ENCODE measurements at places on chromosomes 2 and 18.
A peak's percentile ranks its signal among the peaks of the same experiment; 100 is the strongest.

GRCh38 chr2:25201265-25201664 is 32.9 kb upstream of the POMC start:
- no peak for DNase-seq

DNA sequence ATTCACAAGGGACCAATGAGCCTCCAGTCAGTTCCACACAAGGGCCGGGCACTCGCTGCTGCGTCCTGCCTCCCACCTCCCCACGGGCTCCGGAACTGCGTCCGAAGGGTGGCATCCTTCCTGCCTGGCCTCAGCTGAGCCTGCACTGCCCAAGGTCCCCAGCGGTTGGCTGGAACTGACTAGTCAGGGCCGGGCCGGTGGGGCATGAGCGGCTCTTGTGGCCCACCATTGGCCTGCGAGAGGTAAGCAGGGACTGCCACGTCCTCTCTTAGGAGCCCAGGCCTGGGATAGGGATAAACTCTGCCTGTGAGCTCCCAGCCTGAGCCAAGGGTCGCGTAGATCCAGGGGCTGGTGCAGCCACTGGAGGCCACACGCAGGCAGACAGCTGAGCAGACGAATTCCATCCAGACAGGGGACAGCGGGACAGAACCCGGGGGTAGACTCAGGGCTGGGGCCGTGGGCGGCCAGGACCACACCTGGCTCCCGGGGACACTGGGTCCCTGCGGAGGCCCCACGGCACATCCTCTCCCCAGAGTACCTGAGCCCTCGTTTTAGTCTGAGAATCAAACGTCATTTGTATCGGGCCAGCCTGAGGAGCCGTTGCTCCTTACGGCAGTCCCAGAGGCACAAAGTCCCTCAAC is 148.4 kb downstream of the ZNF516 start:
- no peak for DNase-seq

DNA sequence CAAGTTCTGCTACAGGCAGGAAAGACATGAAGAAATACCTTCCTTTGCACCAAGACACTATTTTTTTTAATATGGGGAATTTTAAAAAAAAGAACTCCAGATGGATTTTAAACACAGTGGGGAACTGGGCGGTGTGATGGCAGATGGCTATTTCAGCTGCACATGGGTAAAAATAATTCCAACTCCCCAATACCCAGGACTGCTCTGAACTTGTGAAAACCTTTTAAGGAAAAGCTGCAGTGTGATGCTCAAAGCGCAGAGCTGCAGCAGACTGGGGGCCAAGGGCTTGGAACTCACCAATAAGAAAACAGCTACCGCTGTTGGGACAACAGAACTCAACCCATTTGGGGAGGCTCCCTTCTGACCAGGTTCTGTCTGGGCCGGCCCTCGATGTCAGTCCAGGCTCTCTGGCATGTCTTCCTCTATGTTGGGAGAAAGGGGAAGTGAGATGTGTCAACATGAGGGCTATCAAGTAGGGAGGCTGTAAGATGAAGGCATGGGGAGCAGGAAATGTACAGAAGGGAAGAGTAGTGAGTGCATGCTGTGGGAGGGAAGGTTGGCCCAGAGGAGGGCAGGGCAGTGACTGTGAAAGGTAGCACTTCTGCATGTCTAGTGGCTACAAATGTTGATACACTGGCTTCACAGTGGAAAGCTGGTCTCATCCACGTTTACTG is 64.0 kb upstream of the SLC14A2 start:
- no peak for DNase-seq

DNA sequence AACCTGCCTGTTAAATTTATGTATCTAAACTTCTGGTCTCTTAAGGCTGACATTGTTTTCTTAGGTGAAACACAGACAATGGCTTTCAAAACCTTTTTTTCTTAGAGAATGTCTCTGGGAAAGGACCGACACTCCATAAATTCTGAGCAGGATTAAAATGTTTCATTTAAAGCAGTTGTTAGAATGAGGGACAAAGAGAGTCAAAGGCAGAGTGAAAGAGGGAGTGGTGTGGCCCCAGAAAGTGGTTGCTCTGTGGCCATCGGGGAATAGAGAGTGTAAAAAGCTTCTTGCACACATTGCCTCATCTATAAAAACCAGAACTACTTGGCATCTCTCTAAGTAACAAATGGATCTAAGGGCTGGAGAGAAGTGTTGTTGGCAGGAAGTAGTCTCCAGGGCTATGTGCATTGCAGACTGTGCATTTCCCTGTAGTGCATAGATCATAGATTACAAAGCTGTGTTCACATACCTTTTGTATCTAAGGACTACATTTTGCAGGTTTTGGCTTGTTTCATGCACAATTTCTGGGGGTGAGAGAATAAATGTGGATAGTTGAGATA is 3.6 kb downstream of the RPRM start:
- no peak for DNase-seq

DNA sequence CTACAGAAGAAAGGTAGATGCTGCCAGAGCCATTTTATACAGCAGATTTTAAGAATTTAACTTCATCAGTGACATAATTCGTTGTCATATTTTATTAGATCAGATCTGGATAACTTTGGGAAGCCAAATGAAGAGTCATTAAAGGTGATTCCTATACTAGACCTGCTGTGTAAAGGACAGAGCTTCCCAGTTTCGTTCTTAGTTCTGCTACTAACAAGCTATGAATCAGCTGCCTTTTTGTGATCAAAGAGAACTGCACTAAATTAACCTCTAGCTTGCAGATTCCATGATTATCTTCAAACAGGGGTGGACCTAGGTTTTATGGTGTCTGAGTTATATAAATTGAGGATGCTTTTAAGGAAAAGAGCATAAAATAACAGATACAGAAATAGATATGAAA is 926.5 kb upstream of the ACVR2A start:
- DNase-seq = no peak

DNA sequence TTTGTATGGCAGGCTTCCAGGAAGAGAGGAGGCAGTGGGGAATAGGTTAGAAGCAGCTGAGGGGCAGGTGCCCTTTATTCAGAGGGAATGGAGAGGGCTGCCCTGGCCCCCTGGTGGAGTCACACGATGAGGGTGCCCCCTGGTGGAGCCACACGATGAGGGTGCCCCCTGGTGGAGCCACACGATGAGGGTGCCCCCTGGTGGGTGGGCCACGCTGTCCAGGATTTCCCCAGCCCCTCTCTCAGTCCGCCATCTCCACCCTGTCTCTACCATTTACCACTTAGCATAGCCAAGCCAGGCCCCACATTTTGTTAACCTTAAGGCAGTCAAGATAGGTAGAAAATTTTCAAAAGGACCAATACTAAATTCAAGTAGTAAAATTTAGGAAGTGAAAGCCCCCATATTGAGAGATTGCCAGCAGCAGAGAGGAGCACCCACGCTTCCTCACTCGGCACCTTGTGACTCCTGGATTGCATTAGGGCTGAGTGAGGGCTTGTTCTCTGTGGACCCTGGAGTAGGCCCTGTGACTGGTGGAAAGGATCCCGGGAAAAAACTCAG is 10.4 kb upstream of the FAM228A start:
- peak; percentile 32 for DNase-seq

DNA sequence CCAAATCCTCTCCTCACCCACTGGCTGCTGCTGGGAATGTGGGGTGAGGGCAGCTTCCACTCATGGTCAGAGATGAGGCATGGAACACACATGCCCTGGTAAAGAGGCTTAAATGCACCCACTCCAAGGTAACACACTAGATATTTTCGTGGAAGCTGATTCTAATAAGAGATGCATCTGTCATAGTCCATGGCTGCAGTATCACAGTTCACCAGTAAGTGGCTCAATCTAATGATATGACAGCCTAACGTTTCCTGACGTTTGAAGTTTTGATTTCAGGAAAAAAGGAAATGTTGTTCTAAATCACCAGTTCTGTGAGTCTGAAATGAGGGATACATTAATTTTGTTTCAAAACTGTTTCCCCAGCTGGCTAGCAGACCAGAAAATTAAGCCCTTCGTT is 38.2 kb downstream of the LCT start:
- no peak for DNase-seq

GRCh38 chr2:144333143-144333555 is 186.8 kb downstream of the ZEB2 start:
- DNase-seq = no peak

- no peak for DNase-seq
These were observed 20.6 kb downstream of the EHD3 start for GRCh38 chr2:31254237-31255203.

DNA sequence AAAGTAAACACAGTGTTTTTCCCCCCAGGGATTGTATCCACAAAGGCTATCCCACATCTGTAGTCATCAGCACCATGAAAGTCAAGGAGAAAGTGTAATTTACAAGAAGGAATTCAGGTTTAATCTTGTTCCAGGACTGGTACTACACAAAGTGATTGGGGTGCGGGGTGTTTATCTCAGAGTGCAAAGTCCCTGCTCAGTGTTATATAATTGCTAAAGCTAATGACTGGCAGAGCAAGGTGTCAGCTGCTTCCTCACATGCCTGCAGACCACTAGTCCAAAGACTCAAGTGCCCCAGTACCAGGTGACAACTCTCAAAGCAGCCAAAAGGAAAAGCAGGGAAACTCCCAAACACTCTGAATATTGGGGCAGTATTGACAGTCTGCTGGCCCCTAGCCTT is 40.4 kb upstream of the PDCL3 start:
- DNase-seq = no peak

DNA sequence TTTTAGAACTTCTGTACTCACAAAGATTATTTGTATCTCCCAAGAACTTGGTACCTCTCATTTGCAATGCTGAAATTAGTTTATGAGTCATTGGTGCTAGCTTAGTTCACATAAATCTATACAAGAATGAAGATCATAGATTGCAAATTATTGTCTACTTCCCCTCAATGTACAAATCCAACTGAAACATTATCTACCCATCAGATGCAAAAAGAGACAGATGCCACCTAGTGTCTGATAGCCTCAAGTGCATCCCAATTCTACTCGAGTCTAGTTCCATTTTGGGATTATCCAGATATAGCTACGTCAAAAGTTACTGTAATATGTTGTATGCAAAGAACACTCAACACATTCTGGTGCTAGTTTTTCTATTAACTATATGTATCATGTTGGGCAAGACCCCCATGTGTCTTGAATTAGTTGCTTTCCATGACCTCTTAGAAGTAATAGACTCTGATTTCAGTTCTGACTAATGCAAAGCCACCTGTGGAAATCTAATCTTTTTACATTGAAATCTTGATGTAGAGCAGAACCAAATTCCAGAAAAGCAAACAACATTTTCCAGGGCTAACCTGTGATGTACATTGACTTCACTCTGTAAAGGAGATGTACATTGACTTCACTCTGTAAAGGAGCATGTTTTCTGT is 210.0 kb downstream of the RBM43 start:
- peak; percentile 9 for DNase-seq

- no peak for DNase-seq
These were observed 57.7 kb downstream of the EIPR1 start for GRCh38 chr2:3319745-3320566.

DNA sequence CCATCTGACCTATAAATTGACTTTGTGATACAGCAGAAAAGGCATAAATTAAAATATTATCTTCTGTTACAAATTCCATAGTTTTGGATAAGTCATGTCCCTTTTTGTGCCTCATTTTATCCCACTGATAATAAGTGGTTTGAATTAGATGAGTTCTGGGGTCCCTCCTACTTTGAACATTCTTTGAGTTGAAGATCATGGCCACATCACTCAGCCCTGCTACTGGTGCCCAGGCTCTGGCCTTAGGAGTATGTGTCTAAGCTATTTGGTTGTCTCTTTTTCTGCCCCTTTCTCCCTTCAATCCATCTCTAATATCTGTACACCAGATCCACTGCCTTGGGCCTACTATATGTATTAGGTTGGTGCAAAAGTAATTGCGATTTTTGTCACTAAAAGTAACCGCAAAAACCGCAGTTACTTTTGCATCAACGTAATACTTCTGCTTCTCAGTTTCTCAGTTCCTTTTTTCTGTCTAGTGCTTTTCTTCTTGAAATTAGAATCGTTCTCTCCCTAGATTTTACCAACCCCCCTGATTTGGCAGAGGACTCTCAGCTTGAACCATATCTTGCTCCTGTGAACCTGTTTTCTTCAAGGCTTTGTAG is 362.5 kb upstream of the TNP1 start:
- DNase-seq = no peak

DNA sequence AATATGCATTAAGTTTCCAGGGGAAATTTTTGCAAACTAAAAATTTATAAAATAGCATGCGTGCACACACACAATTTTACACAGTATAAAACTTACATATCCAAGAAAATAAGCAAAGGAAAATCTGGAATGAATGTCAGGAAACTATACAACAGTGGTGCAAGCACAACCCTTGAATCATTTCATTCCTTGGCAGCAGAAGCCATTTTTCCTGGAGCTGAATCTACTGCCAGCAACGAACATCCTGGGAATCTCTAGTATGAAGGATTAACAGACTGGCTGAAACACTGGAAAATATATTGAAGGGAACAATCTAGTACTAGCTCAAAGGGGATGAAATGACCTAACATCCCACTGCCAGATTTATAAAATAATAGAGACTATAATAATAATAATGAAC is 235.3 kb downstream of the DYM start:
- no peak for DNase-seq

- DNase-seq = no peak
These were observed 1.3 kb upstream of the LYPD6 start for GRCh38 chr2:149329068-149329467.

GRCh38 chr2:65742977-65743376 is 310.6 kb upstream of the SPRED2 start:
- no peak for DNase-seq

- DNase-seq = no peak
These were observed 715 bp upstream of the CFAP36 start for GRCh38 chr2:55518841-55519165.

DNA sequence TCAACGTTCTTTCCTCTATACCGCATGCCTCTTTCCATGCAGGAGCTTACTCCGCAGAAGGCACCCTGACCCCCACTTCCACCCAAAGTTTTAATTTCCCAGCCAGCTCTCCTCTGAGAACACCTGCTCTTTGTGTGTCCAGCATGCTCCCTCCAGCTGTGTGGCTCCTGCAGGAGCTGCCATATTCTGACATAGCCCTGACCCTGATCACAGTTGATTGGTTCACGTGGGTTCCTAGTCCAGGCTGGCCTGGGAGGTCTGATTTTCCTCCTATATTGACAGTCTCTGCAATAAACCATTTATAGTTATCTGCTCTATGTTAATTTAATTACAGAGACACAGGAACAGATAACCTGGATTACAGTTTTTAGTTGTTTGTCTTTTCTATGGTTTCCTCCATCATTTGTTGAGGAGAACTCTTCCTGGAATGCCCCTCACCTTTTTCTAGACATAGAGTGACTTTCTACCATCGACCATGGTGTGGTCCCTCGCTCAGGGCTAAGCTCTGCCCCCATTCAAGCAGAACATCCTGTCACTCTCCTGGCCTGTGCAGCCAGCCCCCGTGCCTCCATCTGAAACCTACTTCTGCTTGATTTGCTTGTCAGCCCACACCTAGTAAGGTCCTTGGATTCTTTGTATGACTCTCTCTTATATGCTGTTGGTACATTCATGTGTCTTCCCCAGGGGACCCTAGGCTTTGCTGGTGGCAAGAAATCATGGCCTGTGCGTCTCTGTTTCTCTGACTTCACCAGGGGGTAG is 231.5 kb downstream of the LPIN1 start:
- DNase-seq = no peak

GRCh38 chr2:151544449-151544848 is 134.7 kb downstream of the RIF1 start:
- DNase-seq = no peak

- no peak for DNase-seq
These were observed 469.7 kb upstream of the FANCL start for GRCh38 chr2:58710795-58711279.
